Muscle of back (tissue), 13 donors: ENCODE measurements at places on chromosomes 11 and 22.

GRCh38 chr11:60349990-60350389 is 22.9 kb downstream of the MS4A6E start:
- no peak for DNase-seq

DNA sequence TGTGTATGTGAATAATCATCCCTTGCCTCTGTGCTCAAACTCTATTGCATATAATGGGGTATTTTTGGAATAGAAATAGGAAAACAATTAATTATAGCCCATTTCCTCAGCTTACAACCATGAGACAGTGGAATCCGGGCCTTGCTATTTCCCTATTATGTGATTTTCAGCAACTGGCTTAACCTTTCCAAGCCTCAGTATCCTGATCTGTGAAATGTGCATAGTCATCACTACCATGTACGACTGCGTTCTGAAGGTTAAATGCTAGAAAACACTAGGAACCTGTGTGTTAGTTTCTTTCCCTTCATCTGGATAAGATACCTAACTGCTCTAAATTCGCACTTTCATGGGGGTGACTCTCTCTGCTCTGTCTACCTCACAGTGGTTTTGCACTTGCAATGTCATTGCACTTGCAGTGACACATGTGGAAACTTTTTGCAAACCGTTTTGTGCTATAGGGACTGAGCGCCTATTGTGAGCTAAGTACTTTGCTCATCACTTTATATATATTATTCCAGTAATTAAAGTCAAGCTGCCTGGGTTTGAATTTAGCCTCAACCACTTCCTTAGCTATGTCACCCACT is 48.3 kb downstream of the IRAG1 start:
- no peak for DNase-seq

DNA sequence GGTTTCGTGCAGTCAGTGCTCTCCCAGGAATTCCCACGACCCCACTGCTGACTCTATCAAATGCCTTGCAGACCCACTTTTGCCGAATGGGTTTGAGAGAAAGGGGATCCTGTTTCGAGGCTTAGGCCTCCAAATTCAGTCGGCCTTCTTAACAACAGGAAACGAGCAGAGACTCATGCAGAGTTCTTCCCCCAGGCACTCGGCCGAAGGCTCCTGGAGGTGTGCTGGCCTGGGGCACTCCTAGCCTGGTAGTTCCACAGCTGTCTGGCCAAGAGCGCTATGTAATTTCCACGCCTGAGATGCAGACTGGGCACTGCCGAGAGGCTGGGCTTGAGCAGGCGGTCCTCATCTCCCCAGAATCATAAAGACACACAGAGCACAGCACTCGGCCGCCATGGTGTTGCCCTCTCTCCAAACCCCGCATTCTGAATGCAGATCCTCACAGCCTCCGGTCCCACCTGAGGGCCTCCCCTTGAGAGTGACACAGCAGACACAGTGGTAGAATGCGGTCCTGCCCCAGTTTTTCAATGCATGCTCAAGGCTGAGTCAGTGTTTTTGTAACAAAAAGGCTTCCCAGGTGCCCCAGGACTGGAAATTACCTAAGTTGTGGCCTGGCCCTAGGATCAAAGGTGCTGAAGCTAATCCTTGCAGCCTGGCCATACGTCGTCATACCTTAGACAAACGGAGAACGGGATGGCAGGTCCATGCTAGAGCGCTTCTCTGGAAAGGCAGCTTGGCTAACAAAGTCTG is 30.2 kb upstream of the BID start:
- no peak for DNase-seq

- DNase-seq: no peak
These were observed 71.8 kb upstream of the TP53I11 start for GRCh38 chr11:45022294-45023064.

GRCh38 chr11:107265591-107266121 is 192.0 kb downstream of the CWF19L2 start:
- no peak for DNase-seq

DNA sequence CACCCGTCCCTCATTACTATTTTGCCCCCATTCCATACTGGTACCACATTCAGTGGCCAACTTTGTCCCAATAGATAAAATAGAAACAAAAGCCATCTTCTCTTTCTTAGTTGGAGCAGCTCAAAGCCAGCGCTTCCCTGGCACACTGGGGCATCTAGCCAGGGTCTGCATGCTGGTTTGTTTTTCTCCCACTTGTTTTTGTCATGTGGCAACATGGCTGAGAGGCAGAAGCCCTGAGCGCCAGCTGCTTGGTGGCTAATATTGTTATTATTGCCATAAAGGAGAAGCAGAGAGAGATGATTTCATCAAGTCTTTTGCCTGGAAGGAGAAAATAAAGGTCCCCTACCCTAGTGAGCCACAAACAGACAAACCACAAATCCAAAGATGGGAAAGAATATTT is 48.4 kb upstream of the CRTAM start:
- no peak for DNase-seq

- no peak for DNase-seq
These were observed 216.3 kb upstream of the SYN3 start for GRCh38 chr22:33274214-33275072.

- no peak for DNase-seq
These were observed 66.9 kb downstream of the SPON1 start for GRCh38 chr11:14029440-14029839.

GRCh38 chr11:106594751-106595351 is 423.4 kb downstream of the GUCY1A2 start:
- DNase-seq: no peak

- no peak for DNase-seq
These were observed 57.6 kb downstream of the TNRC6B start for GRCh38 chr22:40235308-40235707.

DNA sequence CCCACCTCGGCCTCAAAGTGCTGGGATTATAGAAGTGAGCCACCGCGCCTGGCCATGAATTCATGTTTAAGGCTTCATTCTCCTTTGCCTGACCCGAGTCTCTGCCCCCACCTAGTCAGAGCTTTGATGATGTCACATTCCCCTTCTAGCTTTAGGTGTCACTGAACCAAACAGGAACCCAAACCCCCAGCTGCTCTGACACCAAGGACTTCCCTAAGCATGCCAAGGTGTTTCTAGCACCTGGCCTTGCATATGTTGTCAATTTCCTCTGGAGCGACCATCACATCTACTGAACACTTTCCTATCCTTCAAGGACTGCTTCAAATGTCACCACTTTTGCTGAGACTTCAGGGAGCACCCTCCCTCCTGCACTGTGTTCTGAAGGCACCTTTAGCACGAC is 2.3 kb downstream of the F2 start:
- no peak for DNase-seq

DNA sequence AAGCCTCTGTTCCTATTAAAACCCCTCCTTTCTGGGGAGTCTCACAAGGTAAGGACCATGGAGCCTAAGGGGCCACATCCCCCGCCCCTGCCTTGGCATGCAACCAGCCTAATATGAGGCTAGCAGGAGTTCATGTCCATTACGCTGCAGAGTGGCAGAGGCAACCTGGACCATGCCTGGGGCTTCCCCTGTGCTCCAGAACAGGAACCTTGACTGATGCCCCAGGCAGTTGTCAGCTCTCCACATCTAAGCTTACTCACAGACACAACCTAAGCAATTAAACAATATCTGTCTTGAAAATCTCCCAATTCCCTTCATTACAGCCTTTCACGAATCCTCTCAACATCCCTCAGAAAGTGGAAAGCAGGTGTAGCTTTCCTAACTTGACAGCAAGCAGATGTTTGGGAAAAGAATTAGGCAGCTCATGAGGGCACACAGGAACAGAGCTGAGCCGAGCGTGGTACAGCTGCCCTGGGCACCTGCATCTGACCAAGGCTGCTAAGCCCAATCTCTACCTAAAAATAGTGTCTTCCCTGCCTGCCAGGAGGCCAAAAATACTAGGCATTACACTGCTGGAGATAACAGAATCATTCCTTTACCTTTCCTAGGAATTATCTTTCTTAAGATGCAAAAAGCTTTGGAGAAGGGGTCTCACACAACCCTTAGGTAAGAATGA is 20.8 kb downstream of the C11orf71 start:
- no peak for DNase-seq

DNA sequence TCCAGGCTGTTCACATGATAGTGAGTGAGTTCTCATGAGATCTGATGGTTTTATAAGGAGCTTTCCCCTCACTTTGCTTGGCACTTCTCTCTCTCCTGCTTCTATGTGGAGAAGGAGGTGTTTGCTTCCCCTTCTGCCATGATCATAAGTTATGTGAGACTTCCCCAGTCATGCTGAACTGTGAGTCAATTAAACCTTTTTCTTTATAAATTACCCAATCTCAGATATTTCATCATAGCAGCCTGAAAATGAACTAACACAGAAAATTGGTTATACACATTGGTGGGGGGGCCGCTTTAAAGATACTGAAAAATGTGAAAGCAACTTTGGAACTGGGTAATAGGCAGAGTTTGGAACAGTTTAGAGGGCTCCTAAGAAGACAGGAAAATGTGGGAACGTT is 741.1 kb upstream of the LUZP2 start:
- no peak for DNase-seq

DNA sequence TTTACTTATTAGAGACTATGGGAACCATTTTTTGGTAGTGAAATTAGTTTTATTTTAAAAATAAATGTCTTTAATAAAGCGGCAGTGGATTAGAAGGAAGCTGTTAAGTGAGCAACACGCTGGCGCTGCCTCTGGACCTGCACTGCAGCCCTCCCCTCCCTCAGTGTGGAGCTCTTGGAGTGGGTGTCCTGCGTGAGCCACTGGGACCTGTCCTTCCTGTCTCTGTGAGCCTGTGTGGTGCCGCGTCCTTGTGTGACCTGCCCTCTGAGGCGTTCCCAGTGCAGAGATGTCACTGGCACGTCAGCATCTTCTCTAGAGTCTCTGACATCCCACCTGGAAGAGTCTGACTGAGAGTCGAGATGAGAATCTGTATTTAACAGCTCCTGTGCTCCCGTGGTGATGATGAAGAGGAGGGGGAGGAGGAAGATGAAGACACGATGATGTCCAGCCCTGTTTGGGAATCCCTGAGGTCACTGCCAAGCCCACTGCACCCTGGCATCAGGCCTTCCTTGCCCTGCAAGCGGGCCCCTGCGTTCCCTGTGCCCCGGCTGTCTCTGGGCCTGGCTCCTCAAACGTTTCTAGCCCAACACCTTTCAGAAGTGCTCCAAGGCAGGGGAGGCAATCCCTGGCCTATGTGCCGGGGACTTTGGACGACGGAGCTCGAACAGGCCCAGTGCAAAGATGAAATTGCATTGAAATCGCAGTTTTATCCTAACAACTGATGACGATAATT is 271.8 kb downstream of the TBC1D22A start:
- DNase-seq: no peak

DNA sequence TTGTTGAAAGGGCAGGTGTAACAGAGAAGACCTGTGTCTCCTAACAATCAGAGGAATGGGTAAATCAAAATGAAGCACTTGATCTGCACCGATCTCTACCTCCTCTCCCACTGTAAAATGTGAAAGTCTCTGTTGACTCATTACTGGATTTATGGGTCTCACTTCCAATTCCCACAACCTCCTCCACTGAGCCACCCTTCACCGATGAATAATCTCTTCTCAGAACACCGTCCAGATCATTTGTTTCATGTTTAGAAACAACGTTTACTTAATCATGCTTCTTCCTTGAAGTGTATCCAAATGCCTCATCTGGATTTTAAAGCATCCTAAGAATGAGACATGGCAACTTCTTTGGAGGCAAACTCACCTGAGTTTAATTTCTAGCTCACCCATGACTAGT is 643.6 kb downstream of the ETS1 start:
- DNase-seq: no peak

DNA sequence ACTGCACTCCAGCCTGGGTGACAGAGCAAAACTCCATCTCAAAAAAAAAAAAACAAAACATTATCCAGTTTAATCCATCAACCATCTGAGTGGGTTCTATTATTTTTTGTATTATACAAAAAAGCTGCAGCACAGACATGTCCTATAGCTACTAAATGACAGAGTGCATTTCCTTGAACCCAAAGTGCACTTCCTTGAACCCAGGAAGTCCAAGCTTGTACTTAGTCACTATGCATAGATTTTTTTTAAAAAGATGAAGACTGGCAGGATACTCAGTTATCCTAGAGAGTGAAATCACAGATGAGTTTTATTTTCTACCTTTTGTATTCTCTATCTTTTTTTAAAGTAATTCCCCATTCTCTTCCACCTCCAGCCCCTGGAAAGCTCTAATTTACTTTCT is 8.0 kb upstream of the RRAS2 start:
- DNase-seq: no peak

- DNase-seq: no peak
These were observed 76.0 kb downstream of the RBFOX2 start for GRCh38 chr22:35952576-35952975.

DNA sequence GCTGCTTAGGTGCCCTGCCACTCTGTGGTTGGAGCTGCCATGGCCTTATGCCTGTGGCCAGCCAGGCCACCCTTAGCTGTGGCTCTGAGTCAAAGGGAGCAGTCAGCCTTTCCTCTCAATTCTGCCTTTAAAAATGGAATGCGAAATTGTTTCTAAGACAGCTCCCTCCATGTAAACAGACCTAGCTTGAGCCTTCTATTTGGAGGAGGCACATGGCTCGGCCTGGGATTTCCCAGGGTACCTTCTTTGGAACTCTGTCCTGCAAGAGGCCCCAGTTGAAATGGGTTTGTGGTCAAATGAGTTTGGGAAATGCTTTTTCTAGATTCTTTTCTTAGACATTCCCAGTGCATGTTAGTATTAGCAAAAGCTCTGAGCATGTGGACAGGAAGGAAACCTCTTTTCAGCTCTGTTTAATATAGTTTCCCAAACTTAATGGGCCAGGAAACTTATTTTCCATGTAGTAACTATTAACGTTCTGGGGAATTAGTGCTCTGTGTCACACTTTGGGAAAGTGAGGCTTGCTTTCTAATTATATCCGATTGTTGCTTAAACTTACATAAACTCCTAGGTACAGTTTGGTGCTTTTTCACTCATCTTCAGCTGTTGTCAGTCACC is 7.8 kb downstream of the PHOX2A start:
- DNase-seq: no peak
